ENCODE measurements at places on chromosomes 3 and 15. TPM values are rescaled to one million over a fixed set of nuclear protein-coding genes. Genes with fewer than 3 reads are reported as not detected.

Gene EPHB1
- not detected for total RNA-seq

Gene FANCD2OS
- not detected for total RNA-seq

Gene ZNF860
- 2.3 TPM for total RNA-seq

Gene MCF2L2
- total RNA-seq: 0.22 TPM

Gene TMEM158
- total RNA-seq: 95.1 TPM

GRCh38 chr3:107753494-107753893 lies 230.7 kb downstream of the BBX start:
- DNase-seq: peak; percentile 50

- DNase-seq: peak; percentile 68
Observed at GRCh38 chr15:74983725-74984231, 11.6 kb upstream of the SCAMP5 start.

- DNase-seq: no peak
Observed at GRCh38 chr3:182869059-182869458, 75.8 kb downstream of the ATP11B start.

DNA sequence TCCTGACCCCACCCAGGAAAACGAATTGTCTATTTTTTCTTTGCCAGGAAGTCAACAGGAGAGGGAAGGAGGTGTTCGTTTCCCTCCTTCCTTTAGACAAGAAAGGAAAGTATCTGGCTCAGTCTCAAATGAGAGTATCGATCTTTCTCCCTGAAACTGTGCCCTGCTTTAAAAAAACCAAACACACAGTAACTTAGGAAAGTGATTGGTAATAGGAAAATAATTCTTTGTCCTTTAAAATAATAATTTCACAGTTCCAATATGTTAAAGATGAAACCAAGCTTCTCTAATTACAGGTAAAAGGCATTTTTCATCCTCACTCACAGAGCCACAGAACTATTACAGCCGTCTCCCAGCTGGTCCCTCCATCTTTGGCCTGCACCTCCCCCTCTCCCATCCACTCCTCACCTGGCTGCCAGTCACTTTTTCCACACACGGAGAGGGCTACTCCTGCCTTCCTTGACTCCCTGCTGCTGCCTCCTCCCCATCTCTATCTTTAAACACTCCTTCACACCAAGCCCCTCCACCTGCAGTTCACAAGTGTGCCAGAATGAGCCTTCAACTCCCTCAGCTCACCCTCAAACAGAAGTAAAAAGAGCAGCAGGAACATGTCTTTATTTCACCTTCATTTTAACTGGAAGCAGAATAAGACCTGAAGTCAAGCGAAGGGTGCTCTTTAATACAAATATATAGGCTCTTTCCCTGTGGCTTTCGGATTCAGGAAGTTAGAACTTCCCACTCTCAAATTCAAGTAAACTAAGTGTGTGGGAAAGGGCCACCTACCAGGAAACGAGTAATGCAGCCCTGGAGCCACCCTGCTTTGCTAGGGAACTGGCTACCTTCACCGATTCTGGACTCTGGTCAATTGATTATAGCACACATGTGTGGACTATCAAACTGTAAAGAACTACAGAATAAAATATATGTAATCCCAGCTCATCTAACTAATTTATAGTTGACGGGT lies 116.4 kb downstream of the SENP2 start:
- DNase-seq: no peak

DNA sequence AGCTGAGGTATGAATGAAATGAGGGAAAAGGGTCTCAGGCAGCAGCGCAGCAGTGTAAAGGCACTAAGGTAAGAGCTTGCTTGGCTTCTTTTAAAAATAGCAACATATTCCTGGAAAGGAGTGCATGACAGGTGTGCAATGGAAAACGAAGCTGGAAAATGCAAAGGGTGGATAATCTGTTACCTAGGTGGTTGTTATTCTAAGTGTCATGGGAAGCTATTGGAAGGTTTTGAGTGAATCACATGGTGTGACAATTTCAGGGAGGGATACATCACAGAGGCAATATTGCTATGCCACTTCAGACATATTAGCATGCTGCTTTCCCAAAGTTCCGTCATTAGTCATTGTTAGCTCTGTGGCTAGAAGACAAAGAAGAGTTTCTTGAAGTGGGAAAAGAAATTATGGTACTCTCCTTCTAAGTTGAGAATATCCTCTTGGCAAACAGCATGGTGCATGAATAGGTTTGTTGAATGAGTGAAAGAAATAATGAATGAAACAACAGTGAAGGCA lies 28.7 kb upstream of the TMEM45A start:
- DNase-seq: no peak

DNA sequence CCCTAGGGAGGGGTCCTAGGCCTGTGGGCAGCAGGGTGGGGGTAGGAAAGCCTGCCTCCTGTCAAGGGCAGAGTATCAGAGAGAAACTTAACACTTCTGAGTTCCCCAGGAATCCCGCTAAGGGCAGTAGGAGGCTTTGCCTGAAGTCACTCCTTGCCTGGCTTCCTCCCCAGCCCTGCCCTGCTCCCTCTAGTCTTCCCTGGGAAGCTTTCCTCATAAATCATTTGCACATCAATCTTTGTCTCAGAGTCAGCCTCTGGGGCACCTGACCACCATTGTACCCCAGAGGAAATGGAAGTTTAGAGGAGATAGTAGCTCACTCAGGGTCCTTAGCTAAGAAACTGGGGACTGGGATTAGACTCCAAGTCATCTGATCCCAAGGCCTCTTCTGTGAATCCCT lies 129.4 kb upstream of the TLE3 start:
- no peak for DNase-seq

- no peak for DNase-seq
Observed at GRCh38 chr3:32481791-32482631, 20.6 kb downstream of the CMTM6 start.

GRCh38 chr15:79394231-79394630 lies 37.9 kb upstream of the MINAR1 start:
- no peak for DNase-seq

DNA sequence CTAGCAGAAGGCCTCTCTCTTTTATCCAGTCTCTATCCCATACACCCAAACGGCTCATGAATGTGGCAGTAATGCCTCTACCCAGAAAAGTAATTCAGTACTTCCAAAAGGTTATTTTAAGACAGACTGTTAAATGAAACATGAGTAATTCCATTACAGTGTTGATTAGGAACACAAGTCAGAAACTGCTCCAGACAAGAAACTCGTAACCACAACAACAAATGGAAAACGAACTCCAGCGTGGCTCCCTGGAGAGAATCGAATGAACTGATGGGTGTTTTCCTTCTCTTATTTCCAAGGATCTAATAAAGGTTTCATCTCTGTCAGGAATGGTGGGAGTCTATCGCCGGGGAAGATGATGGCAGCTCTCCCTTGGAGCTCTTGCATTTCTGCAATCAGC lies 228.4 kb downstream of the MAGI1 start:
- DNase-seq: no peak

- DNase-seq: no peak
Observed at GRCh38 chr15:83283813-83284558, 478 bp downstream of the BNC1 start.

- no peak for DNase-seq
Observed at GRCh38 chr3:59606638-59607266, 556.9 kb upstream of the CFAP20DC start.

DNA sequence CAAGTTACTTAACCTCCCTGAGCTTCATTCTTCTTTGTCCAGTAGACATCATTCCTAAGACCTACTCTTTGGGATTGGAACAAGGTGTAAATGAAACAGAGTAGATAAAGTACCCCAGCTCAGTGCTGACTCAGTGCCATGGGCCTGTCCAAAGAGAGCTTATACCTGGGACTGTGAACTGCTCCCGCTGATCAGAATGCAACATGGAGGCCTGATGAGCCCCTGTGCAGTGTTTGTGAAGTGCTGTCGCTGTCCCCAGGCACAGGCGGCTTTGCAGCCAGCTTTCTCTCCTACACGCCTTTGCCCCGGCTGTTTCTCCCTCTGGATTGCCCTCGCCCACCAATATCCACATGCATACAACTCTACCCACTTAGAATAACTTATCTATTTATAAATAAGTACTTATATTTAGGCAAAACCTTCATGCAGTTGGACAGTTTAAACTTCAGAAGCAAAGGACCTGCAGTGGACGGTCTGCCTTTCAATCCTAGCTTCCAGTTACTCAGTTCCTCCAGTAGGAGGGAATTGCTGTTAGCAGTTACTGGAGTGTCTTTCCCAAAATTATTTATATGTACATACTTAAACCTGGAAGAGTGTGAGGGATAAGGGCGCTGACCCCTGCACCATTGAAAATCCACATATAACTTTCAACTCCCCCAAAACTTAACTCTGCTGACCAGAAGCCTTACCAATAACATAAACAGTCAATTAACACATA lies 80.0 kb downstream of the CORO2B start:
- no peak for DNase-seq

DNA sequence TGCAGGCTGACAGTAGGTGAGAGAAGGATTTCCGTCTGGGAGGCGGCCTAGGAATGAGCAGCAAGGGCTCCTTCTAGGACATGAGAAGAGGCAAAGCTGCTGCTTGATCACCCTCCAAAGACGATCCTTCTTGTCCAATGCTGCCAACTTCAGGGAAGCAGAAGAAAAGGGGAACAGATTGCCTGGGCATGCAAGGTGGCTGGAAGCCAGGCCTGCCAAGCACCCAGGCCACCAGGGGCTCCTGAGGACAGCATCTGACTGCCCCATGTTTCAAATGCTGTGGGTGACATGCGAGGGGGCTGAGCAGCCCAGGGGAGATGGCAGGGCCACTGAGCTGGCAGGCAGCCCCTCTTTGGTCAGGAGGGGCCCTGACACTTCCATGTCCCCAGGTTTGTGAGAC lies 3.3 kb upstream of the GRIP2 start:
- no peak for DNase-seq

DNA sequence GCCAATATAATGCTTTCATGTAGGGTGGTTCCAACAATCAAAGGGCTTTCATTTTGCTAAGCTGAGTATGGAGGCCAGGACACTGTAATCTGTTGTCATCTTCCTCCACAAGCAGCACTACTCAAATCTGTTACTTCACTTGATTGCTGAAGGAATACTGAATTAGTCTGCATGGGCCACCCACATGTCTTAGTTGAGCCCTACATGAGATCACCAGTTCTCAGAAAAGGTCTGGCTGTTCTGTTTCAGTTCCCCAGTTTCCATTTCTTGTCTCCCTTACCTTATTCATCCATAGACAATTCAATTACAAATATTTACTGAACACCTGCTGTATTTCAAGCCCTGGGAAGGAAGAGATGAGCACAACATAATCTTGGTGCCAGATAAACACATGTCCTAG lies 119.2 kb downstream of the FHIT start:
- DNase-seq: no peak

DNA sequence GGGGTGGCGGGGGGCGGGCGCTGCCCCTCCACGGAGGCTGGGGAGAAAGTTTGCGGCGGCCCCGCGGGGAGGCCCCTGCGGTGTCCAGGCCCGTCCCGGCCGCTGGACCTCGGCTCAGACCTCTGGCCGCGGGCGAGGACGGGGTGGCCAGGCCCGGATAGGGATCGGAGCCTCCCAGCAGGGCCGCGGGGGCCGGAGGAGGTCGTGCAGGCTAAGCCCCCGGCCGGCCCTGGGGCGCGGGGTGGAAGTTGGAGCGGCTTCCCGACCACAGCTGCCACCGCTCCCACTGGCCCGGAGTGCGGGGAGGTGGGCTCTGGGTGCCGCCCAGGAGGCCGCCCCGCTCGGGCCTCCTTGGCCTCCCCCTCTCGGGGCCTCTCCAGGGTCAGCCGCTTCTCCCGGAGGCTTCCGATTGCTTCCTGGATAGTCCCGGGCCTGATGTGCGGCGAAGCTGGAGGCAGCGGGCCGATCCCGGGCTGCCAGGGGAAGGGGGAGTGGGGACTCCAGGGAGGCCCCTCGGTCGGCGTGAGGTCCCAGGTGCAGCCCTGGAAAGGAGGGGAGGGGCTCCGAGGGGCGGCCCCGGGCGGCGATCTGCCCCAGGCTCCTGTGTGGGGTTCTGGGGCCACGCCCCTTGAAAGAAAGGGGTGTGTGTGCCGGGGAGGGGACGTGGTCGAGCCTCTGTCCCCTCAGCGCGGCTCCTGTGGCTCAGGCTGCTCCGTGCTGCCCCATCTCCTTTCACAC lies 907 bp downstream of the PLXNA1 start:
- DNase-seq: no peak

- DNase-seq: no peak
Observed at GRCh38 chr3:81871358-81872155, 110.1 kb upstream of the GBE1 start.

DNA sequence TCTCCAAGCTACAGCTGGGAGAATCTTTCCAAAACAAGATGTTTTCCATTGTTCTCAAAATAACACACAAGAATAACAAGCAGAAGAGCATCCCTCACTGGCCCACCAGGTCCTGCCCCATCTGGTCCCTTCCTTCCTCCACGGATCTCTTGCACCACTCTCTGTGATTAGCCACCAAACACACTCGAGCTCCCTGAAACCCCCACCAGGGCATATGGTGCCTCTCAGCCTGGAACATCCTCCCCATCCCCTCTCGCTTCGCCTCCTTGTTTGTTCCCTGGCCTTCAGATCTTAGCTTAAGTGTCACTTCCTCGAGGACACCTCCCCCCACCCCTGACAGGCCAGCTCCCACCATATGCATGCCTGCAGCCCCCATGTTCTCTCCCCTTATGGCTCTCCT lies 496.6 kb upstream of the PROK2 start:
- no peak for DNase-seq

DNA sequence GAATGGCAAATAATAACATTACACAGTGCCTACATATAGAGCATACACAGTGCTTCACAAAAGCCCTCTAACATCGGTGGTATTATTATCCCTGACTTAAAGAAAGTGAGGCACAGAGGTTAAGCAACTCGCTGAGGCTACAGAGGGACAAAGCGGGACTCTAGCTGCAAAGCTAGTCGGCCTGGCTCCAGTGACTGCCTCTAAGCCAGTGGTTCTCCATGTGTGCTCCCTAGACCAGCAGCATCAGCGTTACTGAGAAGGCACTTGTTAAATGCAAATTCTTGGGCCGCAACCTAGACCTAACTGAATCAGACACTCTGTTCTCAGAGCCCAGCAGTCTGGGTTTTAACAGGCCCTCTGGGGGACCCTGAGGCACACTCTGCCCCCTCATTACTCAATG lies 33.1 kb upstream of the LIPC start:
- no peak for DNase-seq

DNA sequence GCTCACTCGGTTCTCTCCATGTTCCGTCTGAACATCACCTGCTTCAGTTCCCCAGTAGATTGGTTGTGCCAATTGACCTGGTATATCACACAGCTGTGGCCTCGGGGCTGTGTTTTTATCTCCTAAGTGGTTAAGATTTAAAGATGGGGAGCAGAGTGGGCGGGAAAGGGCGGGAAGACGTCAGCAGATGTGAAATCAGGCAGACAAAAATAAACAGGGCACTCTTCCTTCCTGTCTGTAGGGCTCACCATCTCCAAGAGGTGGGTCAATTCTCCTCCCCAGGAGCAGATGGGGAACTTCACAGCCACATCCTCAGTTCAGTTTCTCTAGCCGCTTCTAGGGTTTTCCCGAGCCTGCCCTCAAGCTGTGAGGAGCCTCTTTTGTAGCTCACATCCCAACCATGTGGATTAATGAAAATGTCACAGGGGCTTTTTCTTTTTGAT lies 26.8 kb upstream of the LIMD1 start:
- no peak for DNase-seq

- DNase-seq: peak; percentile 82
Observed at GRCh38 chr15:57561041-57561711, 30.5 kb upstream of the MYZAP start.
